ENCODE measurements at places on chromosomes 3 and 15. TPM values are rescaled to one million over a fixed set of nuclear protein-coding genes. Genes with fewer than 3 reads are reported as not detected.

The PLXNB1 gene
- 55.7 TPM for polyA plus RNA-seq

The PPARG gene
- 6.4 TPM for polyA plus RNA-seq

The ZNF385D gene
- polyA plus RNA-seq: 0.08 TPM

- H3K36me3 ChIP-seq: no peaks in the 10 kb centered on the region
- H3K27ac ChIP-seq: no peak overlapping the region
- no peak overlapping the region for H3K4me3 ChIP-seq
- peaks cover 7% of the 10 kb centered on the region for H3K4me1 ChIP-seq
- H3K27me3 ChIP-seq: no peaks in the 10 kb centered on the region
Observed at GRCh38 chr3:114480442-114480841, 186.6 kb downstream of the TIGIT start.

GRCh38 chr3:108098003-108098370 lies 7.2 kb upstream of the CD47 start:
- DNase-seq: no peak
- H3K4me3 ChIP-seq: no peak overlapping the region
- no peaks in the 10 kb centered on the region for H3K27me3 ChIP-seq
- H3K36me3 ChIP-seq: no peaks in the 10 kb centered on the region
- H3K4me1 ChIP-seq: peaks cover 4% of the 10 kb centered on the region
- no peak overlapping the region for H3K27ac ChIP-seq

GRCh38 chr3:52756141-52756540 lies 14.6 kb downstream of the NEK4 start:
- no peaks in the 10 kb centered on the region for H3K27me3 ChIP-seq
- no peak overlapping the region for H3K27ac ChIP-seq
- H3K4me1 ChIP-seq: no peaks in the 10 kb centered on the region
- peaks cover 2% of the 10 kb centered on the region for H3K36me3 ChIP-seq
- no peak overlapping the region for H3K4me3 ChIP-seq

- H3K27me3 ChIP-seq: no peaks in the 10 kb centered on the region
- H3K4me3 ChIP-seq: no peak overlapping the region
- no peaks in the 10 kb centered on the region for H3K36me3 ChIP-seq
- no peak overlapping the region for H3K27ac ChIP-seq
- no peak for DNase-seq
Observed at GRCh38 chr3:31051226-31051625, 156.8 kb upstream of the GADL1 start.

- no peaks in the 10 kb centered on the region for H3K36me3 ChIP-seq
- no peaks in the 10 kb centered on the region for H3K27me3 ChIP-seq
- no peak for DNase-seq
Observed at GRCh38 chr3:39381432-39381831, 1.7 kb upstream of the SLC25A38 start.

DNA sequence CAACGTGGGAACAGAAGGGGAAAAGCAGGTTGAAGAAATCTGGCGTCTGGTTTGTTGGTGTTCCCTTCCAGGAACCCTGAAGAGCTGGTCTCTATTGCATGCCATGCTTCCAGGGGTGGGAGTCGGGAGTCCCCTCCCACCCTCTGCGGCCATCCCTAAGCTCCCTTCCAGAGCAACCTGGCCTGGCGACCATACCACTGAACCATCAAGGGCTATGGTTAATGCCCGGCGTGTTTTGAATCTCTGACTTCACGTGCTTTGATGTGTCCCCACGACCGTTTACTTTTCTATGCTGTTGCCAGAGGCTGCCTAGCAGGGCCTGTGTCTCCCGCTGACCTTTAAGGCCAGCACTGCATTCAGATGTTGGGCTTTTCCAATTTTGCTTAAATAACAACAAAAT lies 696 bp upstream of the SNRK start:
- no peak overlapping the region for H3K4me3 ChIP-seq
- H3K27ac ChIP-seq: peak overlapping the region; percentile 67
- no peaks in the 10 kb centered on the region for H3K36me3 ChIP-seq
- peaks cover 23% of the 10 kb centered on the region for H3K4me1 ChIP-seq

DNA sequence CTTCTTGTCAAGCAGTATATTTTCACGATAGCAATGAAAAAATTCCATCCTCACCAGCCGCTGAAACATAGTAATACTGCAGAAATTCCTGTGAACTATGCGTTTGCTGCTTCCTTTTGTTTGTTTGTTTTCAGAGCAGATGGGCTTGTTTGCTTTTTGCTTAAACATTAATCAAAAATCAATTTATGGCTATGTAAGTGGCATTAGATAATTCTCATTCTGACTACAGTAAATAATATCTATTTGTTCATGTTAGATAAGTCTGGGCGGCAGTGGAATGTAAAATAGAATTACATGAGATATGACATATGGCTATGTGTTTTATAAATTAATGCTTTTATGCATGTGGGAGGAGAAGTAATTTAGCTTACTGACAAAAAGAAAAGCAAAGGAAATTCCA lies 163.7 kb downstream of the PGPEP1L start:
- H3K27me3 ChIP-seq: peaks cover 1% of the 10 kb centered on the region
- H3K4me1 ChIP-seq: no peaks in the 10 kb centered on the region
- no peak for DNase-seq
- no peak overlapping the region for H3K4me3 ChIP-seq

DNA sequence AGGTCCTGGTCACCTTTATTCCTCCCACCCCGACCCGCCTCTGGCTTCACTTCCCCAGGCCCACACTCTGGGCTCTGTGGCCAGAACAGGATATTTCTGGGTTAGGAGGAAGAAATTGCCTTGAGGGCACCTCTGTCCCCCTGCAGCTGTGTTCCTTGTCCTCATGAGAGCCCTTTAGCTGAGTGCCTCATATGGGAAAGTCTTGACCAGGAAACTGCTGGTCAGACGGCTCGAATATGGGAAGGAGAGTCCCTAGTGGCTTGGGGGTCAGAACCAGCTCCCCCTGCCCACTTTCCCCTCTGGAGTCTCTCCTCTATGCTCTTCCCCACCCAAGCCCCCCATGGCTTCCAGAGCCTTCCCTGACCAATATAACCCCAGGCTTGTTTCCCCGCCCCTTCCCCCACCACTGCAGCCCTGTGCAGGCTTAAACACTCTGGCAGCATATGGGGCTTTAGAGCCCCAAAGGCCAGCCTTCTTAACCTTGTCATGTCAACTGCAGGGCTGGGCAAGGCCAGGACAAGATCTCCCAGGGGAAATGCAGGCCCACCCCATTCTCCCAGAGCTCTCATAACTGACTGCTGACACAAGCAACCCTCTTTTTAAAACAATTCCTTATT lies 36.4 kb downstream of the SEC22C start:
- H3K27ac ChIP-seq: no peak overlapping the region
- DNase-seq: no peak
- H3K4me3 ChIP-seq: no peak overlapping the region
- H3K36me3 ChIP-seq: no peaks in the 10 kb centered on the region
- H3K27me3 ChIP-seq: no peaks in the 10 kb centered on the region

DNA sequence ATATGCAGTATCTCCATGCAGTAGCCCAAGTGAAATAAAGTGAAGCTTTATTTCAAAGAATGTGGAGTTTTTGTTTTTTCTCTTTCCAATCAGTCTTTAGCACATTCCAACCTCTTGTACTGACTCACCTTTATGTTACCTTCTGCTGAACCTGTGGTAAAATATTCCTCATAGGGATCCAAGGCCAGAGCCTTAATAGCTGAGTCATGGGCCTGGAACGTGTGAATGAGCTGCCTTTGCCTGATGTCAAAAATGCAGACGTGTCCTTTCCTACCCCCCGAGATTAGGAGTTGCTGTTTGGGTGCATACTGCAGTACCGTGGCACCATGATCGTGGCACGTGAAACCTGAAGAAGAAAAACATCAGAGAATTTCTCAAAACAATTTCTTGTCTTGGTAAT lies 108.5 kb downstream of the GLDN start:
- no peak overlapping the region for H3K4me3 ChIP-seq
- peaks cover 19% of the 10 kb centered on the region for H3K36me3 ChIP-seq
- no peak for DNase-seq
- no peaks in the 10 kb centered on the region for H3K27me3 ChIP-seq

GRCh38 chr15:80562033-80562432 lies 133.1 kb upstream of the ABHD17C start:
- no peaks in the 10 kb centered on the region for H3K27me3 ChIP-seq
- DNase-seq: no peak
- H3K4me1 ChIP-seq: no peaks in the 10 kb centered on the region
- H3K36me3 ChIP-seq: no peaks in the 10 kb centered on the region

DNA sequence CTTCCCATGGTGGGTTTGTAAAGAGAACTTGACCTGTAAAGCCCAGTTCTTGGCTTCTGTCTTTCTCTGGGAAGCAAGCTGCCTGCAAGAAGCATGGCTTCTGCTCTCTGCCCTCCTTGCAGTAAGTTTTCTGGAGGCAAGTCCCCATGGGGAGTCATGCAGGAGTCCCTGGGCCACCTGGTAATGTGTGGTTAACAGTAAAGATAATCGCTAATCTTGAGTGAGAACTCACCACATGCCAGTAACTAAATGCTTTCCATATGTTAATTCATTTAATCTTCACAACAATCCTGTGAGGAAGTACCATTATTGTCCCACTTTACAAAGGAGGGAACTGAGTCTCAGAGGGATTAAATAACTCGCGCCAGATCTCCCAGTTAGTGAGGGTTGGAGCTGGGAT lies 4.2 kb downstream of the CAPN3 start:
- H3K4me1 ChIP-seq: no peaks in the 10 kb centered on the region
- no peaks in the 10 kb centered on the region for H3K27me3 ChIP-seq
- no peak overlapping the region for H3K4me3 ChIP-seq
- no peak for DNase-seq
- peaks cover 3% of the 10 kb centered on the region for H3K36me3 ChIP-seq

Data from liver (tissue), 10 donors.